ENCODE measurements at places on chromosomes 1 and 21.

GRCh38 chr1:114128293-114128692 is 25.4 kb downstream of the SYT6 start:
- DNase-seq, result no peak

DNA sequence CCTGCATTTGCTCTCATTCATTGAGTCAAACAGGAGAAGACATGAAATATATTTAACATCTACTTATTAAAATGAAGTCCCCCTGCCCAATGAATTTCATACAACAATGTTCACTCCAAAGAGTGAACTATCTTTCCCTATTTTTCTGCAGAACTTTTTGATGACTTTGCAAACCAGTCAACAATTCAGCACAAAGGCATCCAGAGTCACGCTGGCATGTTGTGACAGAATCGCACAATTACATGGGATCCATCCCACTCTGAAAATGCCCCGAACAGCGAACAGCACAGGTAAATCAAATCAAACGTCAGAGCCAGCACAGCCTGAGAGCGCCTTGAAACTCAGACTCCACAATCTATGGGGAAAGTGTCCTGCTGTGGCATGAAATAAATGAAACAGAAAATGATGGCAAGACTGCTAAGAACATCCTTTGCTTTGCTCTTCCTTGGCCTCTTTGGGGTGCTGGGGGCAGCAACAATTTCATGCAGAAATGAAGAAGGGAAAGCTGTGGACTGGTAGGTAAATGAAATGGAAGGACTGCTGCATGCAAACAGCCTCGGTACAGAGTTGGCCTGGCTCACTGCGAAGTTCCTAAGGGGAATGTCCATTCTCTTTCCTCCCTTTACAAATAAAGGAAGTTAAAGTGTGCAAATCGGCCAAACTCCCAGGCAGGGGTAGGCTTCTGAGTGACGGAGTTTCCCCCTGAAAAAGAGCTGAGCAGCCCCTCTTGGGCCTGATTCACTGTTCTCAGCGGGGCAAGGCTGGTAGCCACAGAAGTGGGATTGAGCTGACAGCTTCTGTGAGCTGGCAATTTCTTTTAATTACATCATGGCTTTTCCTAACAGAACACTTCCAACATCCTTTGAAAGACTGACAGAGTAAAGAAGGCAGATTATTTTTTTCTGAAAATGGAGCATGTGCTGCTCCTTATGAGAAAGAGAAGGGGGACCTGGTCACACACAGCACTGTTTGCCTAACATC is at the start of gene DNASE2B:
DNASE2B (plus strand) TSS at position 310 of the 981 bp plus-strand sequence; CDS start at position 391, 81 bp downstream.
- no peak for DNase-seq

DNA sequence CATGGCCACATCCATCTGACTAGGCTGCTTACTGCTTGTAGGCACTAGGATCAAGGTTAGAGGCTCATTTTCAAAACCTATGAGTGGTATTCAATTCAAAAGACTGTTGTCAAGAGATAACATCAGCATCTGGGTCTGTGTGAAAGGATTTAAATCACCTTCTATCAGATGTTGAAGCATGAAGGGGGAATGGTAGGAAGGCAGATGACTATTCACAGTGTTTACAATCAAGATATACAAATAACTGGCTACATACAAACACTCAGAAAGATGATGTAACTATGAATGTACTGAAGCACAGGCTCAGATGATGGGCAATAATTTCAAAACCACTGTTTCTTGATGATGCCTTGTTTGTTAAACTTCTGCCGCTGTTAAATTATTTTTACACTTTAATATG is 249.2 kb downstream of the SLC45A1 start:
- no peak for DNase-seq

DNA sequence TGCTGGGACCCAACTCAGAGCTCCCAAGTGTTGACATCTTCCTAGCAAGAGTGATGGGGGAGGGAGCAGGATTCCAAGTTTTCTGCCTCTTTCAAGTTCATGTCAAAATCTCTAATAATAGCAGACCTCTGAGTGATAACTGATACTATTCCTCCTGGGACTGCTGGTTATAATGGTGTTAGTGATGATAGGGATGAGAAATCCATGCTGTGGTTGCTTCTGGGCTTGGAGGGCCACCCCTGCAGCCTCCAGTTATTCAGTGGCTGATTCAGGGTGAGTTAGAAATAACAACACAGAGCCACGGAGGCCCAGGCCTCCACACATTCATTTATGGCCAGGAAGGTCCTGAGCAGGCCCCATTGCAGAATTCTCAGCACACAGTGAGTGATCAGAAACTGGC is 40.6 kb upstream of the ARTN start:
- no peak for DNase-seq

All from stimulated activated CD4-positive, alpha-beta T cell treated with anti-CD3 and anti-CD28 coated beads, TNF-alpha, amount 100 ng/mL, for 24 hours (primary cell).